Activated CD4-positive, CD25-positive, alpha-beta regulatory T cell (primary cell): ENCODE measurements at places on chromosomes 2 and 18.

GRCh38 chr18:23824240-23824639, 135.0 kb downstream of the LAMA3 start:
- DNase-seq = no peak

DNA sequence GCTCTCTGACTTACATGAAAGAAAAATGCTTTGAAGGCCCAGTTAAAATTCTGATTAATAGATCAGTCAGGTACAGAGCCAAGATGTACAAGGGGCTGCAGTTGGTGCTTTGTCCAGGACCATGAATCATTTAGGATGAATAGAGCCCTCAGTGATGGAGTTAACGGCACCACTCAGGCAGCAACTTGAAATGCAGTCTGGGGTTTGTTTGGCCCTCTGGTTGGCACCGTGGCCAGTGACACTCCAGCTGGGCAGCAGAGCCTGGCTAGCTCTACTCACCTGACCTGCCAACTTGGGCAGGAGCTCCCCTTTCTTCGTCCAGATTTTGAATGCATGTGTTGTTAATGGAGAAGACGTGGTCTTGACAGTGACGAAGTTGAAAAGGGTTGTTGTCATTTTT, 493.0 kb upstream of the ACVR2A start:
- DNase-seq = no peak

DNA sequence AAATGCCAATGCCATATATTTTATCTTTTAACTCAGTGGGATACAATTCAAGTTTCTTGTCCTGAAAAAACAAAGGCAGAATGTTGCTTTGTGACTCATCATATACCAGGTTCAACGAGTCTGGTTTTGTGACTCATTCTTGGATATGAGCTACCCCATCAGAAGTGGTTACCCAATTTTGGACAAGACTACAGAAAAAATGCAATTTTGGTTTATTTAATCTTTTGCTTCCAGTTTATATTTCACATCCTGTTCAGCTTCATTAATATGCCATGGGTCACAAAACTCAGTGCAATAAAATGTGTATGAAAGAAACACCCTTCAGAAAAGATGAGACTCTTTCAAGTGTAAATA, 25.0 kb downstream of the FN1 start:
- DNase-seq = no peak

DNA sequence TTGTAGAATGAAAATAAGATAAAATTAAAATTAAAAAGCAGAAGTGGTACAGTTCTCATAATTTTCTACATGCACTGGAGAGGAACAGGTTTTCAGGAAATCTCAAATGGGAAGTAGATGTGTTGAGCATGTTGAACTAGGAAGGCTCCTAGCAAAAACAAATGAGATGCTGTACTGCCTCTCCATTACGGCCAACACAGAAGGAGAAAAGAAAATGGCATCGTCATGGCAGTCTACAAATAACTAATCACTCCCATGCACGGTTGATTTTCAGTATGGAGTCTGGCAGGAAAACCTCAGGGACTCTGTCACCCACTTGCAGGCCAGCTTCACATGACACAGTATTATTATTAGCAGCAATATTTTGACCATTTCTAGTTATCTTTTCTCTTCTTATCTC, 278.7 kb downstream of the NRXN1 start:
- no peak for DNase-seq

DNA sequence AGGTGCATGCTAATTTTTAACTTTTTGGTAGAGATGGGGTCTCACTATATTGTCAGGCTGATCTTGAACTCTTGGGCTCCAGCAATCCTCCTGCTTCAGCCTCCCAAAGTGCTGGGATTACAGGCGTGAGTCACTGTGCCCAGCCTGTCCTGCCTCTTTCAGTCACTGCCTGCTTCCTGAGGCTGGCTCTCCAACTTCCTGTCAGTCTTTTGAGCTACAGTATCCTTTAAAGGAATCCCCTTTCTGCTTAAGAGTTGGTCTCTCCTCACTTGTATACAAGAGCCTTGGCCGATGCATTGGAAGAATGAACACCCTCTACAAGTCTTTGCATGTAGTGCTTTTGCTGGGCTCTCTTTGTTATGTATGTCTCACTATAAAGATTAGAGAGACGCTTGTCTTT, 88.4 kb upstream of the SMAD2 start:
- DNase-seq = no peak

GRCh38 chr2:231190531-231191197, 7.8 kb upstream of the ARMC9 start:
- no peak for DNase-seq

GRCh38 chr2:8304821-8305766, 376.8 kb upstream of the ID2 start:
- DNase-seq = no peak

DNA sequence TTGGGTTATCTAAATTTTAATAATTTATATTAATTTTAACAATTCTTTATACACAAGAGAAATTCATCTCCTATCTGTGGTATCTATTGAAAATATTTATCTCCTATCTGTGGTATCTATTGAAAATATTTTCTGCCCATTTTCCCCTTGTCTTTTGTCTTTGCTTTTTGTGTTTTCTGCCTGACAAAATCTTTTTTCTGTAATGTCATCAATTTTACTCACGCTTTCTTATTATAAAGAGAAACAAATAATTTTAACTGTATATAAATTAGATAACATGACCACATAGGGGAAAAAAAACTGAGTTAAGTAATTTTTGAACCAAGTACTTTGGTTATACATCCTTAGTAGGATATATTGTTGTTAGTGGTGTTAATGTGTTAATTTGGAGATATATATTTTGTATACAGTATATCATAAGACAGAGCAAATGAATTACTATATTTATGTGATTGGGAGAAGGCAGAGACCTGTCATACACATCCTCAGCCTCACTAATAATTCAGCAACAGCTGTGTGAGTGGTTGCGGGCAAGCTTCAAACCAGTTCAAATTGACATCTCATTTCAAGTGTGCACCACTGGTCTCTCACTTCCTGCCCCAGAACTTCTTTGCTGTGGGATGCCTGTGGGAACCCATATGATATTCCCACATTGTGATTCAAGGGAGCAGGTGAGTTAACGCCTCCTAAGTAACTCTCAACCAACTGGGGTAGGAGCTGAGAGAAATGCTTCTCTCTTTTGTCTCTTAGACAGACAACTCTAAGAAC, 292.4 kb downstream of the SP3 start:
- no peak for DNase-seq

DNA sequence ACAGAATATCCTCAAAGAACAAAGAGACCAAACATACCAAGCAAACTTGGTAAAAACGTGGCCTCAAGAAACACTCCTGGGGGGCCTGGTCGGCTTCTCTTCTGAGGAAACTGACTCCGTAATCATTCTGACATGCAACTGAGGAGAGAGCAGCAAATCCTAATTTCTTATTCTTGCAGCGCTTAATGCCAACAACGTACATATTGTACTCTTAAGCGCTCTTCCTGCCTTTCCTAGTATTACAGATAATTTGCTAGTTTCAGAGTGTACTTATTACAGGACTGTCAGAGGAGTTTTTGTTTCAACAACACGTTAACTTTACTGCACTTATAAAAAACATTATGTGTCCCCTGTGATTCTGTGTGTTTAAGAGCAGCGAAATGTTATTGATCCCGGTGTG, 64.9 kb downstream of the ZNF521 start:
- DNase-seq = no peak

- no peak for DNase-seq
Measured at GRCh38 chr2:235719146-235719942, 225.5 kb downstream of the AGAP1 start.

DNA sequence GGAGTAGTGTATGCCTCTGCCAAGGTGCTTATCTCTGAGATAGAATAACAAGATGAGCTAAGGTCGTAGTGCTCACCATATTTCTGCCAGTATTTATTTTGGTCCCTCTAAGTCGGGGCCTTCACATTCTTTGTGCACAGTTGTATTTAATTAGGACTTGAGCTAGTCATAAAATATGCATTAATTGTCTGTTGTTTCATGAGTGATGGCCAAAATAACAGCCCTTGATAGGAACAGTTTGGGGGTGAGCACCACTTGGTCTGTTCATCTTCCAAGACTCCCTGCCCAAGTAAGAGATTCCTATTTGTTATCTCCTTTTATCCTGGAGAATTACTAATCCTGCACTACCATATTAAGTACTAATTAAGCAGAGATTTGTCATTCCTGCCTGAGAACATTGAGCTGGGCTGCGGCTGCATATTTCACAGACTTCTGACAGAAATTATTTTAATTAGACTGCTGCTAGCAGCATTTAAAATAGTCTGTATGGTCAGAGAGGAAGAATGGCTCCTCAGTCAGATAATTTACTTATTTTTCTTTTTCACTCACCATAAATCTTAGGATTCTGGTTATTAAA, 435.1 kb downstream of the MTX2 start:
- DNase-seq = no peak

GRCh38 chr2:60353863-60354262, 199.6 kb downstream of the BCL11A start:
- no peak for DNase-seq

DNA sequence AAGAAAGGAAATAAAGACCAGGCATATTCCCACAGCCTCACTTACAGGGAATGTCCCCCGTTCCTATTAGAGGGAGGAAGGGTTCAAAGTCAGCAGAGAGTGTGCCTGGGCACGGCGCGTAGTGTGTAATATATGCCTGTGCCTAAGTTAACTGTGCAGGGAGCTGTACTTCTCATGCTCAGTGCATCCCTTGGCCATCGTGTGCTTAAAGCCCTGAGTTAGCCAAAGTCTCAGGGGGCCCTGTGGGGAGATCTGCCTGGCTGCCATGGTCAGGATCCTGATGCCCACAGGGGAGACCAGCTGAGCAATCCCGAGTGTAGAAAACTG, 48.4 kb downstream of the TEX51 start:
- no peak for DNase-seq

- DNase-seq = no peak
Measured at GRCh38 chr2:66579186-66580126, 144.5 kb downstream of the MEIS1 start.

DNA sequence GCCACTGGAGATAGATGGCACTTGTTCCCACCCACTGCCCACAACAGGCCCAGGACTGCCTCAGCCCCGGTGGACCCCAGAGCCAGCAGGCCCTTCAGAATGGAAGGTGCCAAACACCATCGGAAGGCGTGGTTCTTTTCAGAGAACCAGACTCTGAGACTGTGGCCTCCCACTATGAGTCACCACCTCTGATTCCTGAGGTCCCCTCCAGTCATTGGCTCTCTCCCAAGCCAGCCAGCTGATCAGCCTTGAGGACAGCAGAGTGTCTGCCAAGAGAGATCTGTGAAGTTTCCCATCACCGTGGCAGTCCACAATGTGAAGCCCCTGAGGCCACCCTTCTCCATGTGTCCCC, 10.4 kb upstream of the MAP3K2 start:
- DNase-seq = no peak

- DNase-seq = no peak
Measured at GRCh38 chr18:13568443-13569392, 157.6 kb downstream of the FAM210A start.

- no peak for DNase-seq
Measured at GRCh38 chr18:25352629-25353005, 651 bp upstream of the ZNF521 start.

GRCh38 chr2:112680666-112681101, 34.9 kb downstream of the SLC20A1 start:
- DNase-seq = no peak

GRCh38 chr2:98881153-98881650, 54.8 kb downstream of the CRACDL start:
- DNase-seq = no peak

GRCh38 chr2:27154488-27154887, 5.7 kb downstream of the TCF23 start:
- no peak for DNase-seq

DNA sequence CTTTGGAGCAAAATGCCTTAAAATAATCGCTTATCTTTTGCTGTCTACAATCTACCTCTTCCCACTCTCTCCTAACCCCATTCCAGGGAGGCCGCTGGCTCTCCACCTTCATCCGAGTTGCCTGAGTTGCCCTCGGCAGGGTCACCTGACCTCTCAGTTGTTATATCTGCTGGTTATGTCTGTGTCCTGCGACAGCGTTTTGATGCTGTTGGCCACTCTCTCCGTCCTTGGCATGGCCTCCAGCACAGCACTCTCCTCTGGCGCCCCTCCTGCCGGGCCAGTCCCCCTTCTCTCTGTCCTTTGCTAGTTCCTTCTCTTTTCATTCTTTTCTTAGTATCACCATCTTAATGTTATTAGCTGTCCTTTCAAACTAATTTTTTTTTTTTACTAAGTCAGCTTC, 41.6 kb downstream of the TRAF3IP1 start:
- no peak for DNase-seq

- DNase-seq = no peak
Measured at GRCh38 chr2:239523147-239523953, 122.5 kb upstream of the HDAC4 start.

GRCh38 chr2:102297891-102298290, 13.5 kb upstream of the IL1RL1 start:
- no peak for DNase-seq

GRCh38 chr2:150781142-150781541, 293.7 kb upstream of the RND3 start:
- no peak for DNase-seq

DNA sequence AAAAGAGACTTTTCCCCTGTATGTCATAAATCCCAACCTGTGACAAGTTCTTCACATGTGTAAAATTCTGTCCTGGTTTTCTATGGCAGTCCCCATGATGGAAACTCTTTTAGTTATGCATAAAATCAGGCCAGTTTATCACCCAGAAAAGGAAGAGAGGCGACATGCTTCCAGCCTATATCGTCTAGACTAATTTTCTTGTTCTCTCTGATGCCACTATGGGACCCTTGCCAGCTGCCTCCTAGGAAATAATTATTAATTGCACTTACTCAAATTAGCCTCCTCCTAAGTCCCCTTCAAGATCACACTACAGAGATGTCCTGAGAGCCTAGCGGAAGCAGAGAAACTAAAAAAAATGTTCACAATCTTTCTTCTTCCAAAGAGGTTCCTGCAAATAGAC, 722.4 kb downstream of the NRXN1 start:
- no peak for DNase-seq

DNA sequence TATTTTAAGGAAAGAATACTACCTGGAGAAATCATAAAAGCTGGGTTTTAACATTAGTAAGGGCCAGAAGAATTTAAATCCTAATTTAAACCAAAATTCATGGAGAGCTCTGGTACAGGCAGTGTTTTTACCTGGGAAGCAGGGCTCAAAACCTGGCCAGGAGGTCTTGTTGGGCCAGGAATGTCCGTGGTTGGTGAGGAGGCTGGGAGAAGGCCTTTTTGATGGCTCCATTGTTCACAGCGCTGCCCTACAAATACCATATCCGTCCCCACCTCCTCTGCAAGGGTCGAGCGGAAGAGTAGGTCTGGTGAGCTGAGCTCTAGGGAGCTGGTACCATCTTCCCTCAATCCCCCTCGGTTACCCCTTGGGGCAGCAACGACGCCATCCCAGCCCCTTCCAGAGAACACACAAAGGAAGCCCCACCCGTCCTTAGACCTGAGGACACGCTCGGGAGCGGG, 10.9 kb upstream of the HOXD1 start:
- no peak for DNase-seq
